ENCODE measurements at places on chromosomes 3 and 15.

DNA sequence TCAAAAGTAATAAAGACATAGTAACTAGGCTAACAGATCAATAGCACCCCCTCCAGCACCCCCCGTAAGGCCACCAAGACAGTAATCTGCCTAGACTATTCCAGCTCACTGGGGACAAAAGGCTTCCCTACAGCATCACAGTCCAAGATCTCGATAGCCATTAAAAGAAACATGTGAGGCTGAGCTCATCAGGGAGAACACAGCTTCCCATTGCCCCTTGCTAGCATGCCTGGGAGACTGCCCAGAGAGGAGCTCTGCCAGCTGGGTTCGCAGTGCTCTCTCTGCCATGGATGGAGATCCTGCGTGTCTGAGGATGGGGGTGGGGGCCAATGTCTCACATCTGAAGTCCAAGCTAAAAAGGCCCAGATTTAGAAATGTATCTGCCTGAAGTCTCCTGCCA is 17.8 kb downstream of the LRIG1 start:
- DNase-seq, result no peak

- DNase-seq, result no peak
Observed at GRCh38 chr15:49521802-49522201, 98.8 kb downstream of the FGF7 start.

GRCh38 chr15:29935296-29936004 is 113.2 kb upstream of the TJP1 start:
- DNase-seq, result no peak

- no peak for DNase-seq
Observed at GRCh38 chr3:177746337-177746933, 549.2 kb upstream of the TBL1XR1 start.

GRCh38 chr3:125022206-125022605 is 33.6 kb downstream of the HEG1 start:
- no peak for DNase-seq

- DNase-seq, result no peak
Observed at GRCh38 chr3:53552730-53553129, 58.3 kb downstream of the CACNA1D start.

- DNase-seq, result no peak
Observed at GRCh38 chr3:114144909-114145688, 33.8 kb downstream of the DRD3 start.

GRCh38 chr3:71872256-71872655 is 87.3 kb upstream of the PROK2 start:
- DNase-seq, result no peak

DNA sequence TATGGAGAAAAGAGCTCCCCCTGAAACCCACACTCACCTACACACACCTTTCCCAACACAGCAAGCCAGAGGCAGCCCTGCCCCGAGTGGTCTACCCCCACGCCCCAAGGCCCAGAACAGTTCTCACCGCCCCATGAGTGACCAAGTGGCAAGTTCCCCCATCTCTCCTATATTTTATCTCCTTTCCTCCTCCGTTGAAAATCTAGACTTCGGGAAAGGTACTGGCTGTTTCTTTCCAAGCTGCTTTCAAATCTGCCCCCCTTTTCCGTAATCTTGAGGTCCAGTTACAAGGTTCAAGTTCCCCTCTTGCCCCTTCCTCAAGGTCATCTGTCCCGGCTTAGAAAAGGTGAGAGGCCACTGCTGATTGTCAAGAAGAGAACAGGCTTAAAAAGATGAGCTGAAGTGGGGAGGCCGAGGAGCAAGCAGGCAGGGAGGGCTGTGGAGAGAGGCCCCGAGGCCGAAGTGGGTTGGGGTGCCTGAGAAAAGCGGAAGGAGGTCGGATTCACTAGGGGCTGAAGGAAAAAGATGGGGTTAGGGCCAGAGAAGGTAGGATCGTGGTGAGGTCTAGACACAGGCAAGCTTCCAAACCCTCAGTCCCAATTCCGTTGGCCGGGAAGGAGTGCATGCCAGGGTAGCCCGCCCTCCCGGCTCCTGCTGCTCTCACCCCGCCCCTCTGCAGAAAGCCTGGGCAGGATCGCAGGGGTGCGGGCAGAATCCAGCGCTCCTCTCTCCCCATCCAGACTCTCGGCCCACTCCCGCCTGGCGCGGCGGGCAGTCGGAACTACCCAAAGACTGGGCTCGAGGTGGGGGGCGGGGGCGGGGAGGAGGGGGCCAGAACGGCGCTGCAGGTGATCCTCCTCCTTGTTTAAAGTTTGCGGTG is 1.7 kb downstream of the SEMA5B start:
- DNase-seq, result no peak

- no peak for DNase-seq
Observed at GRCh38 chr3:144552346-144553057, 580.9 kb downstream of the DIPK2A start.

DNA sequence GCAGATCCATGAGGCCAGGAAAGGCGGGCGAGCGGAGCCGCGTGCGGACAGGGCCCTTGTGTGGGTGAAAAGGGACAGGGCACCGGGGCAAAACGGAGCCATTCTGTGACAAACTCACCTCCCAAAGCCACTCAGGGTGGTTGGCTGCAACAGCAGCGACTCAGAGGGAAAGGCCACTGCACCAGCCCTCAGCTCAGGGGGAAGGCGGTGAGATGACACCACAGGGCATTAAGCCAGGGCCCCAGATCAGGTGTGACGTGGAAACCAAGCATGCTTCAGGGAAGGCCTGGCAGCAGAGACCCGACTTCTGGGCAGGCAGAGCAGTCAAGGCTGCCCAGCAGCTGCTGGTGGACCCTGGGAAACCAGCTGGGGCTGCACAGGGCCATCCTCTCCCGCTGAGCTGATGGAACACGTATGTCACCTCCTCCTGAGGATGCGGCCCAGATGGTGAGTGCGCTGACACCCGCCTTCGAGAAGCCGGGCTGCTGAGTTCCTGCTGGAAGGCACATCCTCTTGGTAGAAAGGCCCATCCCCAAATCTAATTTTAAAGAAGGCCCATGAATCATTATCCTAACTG is 82.3 kb downstream of the CHSY1 start:
- no peak for DNase-seq

DNA sequence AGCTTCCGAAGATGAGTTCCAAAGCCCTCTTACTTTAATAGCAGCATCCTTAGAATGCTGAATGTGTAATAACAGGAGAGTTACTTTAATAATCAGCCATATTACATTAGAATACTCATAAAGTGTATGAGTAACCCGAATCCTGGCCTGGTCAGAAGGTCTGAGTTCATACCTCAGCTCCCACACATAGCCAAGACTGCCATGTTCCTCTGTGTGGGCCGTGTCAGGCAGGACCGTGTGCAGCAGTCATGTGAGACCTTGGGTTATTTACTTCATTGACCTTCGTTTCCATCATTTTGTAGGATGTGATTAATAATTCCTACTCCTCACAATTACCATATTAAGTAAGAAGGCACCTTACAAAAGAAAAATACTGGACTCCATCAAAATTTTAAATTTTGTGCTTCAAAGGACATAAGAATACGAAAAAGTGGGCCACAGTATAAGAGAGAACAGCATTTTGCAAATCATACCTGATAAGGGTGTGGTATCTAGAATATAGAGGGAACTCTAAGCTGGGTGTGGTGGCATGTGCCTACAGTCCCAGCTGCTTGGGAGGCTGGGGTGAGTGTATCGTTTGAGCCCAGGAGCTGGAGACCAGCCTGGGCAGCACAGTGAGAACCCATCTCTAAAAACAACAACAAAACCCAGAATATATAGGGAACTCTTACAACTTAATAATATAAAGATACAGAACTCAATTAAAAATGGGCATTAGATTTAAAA is 163.4 kb downstream of the ATG7 start:
- DNase-seq, result no peak

GRCh38 chr3:141405591-141405990 is 37.3 kb downstream of the ZBTB38 start:
- no peak for DNase-seq

DNA sequence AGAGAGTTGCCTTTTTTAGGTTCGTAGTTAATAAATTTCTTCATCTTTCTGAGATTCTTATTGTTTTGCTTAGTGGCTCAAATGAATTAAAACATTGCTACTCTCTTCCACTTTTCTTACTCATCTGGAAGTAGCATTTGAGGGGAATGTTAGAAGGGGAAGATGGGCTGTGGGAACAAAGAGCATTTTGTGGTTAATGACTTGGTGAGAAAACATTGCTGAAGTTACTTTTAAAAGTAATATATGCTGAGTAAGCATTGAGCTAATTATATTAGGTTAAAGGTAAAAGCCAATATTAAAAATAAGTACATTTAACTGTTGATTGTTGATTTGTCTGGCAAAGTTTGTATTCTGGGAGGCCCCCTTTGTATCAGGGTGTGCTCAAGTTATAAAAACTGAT is 5.7 kb downstream of the MORF4L1 start:
- DNase-seq, result no peak

DNA sequence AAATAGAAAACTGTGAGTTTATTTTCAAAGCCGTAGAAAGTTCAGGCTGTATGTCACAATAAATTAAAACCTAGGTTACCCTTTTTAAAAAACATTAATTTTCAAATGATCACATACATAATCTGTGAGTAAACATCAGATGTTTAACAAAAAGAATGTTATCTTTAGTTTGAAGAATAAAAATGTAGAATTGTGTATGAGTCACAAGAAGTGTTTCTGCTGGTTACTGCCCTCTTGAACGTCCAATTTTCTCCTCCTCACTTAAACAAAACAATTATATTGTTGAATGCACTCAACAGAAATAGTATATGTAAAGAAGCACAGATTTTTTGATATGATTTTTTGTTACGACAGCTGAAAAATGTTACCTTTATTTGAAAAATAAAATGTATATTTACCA is 855.1 kb downstream of the ROBO1 start:
- DNase-seq, result no peak

DNA sequence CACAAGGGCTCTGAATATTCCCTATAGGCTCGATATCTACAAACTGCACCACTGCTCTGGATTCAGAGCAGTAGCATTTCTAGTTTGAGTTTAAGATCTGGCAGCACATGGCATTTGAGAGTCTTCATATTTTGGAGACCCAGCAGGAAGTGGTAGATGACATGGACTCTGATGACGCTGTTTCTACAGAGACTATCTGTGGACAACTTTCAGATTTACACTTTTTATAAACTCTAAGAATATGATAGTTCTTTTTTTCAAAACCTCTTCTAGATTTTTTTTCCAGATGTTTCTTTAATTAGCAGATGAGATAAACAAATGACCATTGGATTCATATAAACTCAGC is 35.8 kb downstream of the ARMC8 start:
- no peak for DNase-seq

- DNase-seq, result no peak
Observed at GRCh38 chr15:97815835-97816234, 144.7 kb upstream of the ARRDC4 start.

DNA sequence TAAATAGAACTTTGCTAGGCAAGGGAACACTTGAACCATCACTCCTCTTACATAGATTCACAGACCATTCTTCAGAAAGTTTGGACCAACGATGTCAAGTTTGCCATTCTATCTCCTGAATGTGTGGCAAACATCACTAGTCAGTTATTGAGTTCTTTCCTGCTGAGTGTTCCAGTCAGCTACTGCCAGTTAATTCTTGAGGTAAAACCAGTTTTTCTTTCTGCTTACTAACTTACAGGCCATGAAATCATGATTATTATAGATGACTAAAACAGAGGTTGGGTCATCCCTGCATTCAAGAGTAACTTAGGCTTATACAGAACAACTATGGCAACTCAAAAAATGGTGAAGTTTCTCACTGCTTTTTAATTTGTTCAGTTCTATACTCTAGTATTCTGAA is 88.2 kb downstream of the AP4E1 start:
- no peak for DNase-seq

- no peak for DNase-seq
Observed at GRCh38 chr15:55513152-55513551, 5.1 kb upstream of the DNAAF4 start.

DNA sequence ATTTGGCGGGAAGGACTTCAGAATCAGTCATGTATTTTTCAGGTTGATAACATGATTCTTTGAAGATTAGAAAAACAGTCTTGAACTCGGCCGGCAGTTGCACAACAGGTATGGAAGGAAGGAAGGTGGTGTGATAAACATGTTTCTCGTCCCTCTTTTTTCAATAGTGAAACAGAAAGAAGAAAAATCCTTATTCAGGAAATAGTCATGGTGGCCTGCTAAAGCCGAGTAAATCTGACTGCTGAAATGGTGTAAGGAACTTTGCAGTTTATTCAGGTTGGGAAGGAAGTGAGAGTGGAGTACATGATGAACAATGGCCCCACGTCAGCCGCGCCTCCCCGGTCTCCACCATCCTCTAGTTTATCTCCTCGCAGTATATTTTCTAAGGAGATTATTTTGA is 6.7 kb downstream of the RASGRP1 start:
- DNase-seq, result no peak

GRCh38 chr3:48151807-48152427 is 36.3 kb downstream of the CDC25A start:
- DNase-seq, result no peak

DNA sequence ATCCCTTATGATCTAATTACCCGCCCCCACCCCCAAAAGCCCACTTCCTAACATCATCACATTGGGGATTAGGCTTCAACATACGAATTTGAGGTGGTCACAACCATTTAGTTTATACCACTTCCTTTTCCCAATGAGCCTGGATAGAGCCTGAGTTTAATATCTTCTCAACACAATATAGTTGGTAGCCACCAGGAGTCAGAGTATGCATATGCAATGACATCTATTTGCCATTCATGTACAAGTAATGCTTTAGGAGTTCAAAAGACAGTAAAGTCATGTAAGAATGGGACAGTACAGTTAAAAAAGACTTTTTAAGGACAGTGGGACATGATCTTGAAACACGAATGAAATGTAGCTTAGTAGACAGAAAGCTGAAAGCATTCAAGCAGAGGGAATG is 172.4 kb downstream of the DCLK3 start:
- no peak for DNase-seq

DNA sequence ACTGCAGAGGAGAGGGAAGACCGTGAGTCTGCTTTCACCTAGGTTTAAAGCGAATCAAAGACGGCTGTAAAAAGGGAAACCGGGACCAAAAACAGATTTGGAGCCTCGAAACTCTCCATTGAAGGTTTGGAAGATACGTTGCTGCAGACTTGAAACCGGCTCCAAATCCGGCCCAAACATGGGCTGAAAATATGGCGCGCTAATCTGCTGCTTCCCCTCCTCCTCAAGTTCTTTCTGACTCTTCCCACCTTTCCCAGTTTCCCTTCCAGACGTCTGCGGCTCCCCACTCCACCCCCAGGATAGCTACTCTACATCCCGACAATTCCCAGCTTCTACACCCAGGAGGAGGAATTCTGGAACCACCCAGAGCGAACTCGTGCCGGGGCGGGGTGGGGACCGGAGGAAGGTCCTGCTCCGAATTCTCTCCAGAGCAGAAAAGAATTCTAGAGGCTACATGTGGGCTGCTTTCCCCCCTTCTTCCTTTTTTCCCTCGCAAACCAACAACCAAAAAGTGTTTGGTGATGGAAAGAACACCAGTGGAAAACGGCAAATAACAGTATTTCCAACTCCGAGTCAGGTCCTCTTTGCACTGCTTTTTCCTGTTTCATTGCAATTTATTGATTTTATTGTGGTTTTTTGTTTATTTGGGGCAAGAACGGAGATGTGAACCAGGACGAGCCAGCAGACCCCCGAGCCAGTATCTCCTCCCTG is 8.5 kb downstream of the EOMES start:
- DNase-seq, result no peak

- no peak for DNase-seq
Observed at GRCh38 chr15:80684697-80685096, 10.4 kb upstream of the ABHD17C start.
